GOT3 (cell line): ENCODE measurements at places on chromosomes 2 and 18.

DNA sequence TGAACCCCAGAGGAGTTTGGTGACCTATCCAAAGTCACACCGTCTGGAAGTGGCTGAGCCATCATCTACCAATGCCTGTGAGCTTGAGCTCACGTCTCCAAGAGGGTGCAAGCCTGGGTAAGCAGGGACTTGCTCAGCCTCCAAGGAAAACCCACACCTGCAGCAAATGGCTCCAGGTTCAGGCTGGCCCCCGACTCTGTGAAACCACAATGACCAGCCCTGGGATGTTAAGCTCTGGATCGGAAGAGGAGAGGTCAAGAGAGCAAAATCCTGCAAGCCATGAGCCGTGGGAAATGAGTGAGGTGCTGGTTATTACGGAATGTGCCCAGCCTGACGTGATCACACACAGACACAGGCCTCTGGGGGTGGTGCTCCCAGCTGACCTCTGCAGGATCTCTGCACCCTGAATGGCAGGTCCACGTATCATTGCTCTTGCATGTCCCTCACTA is 94.1 kb upstream of the OTOS start:
- no peak for DNase-seq

DNA sequence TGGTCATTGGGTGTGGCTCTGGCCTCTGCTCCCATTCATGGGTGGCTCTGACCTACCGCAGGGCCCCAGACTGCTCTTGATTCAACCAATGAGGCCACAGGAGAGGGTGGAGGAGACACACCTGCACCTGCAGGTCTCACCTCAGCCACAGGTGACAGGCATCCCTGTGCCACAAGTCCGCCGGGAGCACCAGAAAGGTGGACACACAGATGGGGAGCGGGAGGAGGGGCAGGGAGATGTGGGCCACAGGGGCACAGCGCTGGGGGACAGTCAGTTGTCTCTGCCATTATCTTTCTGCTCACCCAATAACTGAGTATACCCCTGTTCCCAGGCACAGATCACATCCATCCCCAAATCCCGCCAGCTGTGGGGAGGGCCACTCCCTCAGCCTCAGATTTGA is 189.1 kb upstream of the SALL3 start:
- DNase-seq = no peak

DNA sequence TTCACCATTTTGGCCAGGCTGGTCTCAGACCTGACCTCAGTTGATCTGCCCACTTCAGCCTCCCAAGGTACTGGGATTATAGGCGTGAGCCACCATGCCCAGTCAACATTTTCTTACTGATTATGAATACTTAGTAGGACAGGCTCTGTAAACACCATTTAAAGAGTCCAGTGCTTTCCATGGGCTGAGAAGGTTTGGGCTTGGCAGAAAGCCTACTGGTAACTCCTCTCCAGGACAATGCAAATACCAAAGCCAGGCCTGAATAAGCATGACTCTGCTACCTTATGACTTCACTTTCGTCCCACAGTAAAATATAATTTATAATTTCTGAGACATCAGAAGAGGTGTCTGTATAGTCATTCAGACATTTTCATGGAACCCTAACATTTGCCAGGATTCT is 60.2 kb upstream of the FAM117B start:
- no peak for DNase-seq

DNA sequence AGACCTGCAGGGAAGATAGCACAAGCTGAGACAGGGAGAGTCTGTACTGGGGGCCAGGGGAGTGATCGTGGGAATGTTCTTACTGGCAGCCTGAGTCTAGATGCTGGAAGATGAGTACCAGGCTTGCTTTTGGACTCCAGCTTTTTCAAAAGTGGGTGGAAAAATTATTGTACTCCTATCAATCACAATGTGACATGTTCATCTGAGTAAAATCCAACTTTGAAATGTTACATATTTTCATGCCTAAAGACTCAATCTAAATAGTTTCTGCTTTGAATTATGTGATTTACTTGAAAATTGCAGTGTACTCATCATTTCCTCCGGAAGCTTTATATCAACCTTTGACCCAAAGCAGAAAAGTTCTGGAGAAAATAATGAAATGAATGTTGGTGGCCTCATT is 49.7 kb upstream of the ST3GAL5 start:
- no peak for DNase-seq

DNA sequence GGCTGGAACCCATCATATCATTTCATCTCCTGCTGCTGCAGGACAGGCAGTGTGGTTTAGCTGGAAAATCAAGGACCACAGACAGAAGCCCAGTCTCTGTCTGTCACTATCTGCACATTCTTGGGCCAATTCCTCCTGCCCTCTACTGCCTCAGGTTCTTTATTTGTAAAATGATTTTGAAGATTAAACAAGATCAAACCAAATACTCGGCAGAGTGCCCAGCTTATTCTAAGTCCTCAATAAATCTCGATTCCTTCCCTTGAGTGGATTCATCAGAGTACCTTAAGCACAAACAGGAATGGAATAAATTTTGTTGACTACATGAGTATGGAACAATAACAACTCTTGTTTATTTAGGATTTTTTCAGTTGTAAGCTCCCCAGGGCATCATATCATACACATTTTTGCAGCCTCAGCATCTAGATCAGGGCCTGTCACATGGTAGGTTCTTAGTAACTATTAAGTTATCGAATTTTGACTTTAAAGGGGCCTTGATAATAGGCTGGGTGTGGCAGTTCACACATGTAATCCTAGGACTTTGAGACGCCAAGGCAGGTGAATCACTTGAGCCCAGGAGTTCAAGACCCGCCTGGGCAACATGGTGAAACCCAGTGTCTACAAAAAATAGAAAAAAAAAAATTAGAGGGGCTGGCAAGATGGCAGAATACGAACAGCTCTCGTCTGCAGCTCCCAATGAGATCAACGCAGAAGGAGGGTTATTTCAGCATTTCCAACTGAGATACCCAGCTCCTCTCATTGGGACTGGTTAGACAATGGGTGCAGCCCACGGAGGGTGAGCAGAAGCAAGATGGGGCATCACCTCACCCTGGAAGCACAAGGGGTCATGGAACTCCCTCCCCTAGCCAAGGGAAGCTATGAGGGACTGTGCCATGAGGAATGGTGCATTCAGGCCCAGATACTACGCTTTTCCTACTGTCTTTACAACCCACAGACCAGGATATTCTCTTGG is 11.1 kb downstream of the RHOB start:
- DNase-seq = no peak

- no peak for DNase-seq
These were observed 244.5 kb upstream of the REG3G start for GRCh38 chr2:78780864-78781583.

GRCh38 chr2:109032229-109032820 is 43.3 kb upstream of the EDAR start:
- no peak for DNase-seq

- no peak for DNase-seq
These were observed 2.9 kb downstream of the SUCLG1 start for GRCh38 chr2:84456156-84456555.

DNA sequence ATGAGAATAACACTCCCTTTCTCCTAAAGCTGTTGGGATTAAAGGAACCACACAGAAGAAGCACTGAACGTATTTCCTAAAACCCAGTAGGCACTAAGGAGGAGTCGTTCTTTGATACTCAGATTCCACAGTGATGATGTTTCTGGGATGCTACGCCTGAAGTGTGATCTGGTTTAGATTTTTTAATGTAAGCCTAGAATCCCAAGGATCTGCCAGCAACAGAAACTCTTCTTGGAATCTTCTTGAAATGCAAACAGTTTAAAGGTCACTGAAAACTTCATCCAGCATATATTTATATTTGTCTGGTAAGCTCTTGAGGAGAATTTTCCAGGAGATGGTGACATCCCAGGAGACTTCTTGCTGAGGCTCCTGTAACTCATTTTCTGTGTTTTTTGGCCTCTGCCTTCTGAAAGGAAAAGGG is 247.6 kb upstream of the TRIB2 start:
- DNase-seq = no peak
